Amygdala (tissue), 56 donors: ENCODE measurements at places on chromosomes 3 and 15.

GRCh38 chr15:57591237-57591821 is 375 bp upstream of the MYZAP start:
- DNase-seq, result no peak

DNA sequence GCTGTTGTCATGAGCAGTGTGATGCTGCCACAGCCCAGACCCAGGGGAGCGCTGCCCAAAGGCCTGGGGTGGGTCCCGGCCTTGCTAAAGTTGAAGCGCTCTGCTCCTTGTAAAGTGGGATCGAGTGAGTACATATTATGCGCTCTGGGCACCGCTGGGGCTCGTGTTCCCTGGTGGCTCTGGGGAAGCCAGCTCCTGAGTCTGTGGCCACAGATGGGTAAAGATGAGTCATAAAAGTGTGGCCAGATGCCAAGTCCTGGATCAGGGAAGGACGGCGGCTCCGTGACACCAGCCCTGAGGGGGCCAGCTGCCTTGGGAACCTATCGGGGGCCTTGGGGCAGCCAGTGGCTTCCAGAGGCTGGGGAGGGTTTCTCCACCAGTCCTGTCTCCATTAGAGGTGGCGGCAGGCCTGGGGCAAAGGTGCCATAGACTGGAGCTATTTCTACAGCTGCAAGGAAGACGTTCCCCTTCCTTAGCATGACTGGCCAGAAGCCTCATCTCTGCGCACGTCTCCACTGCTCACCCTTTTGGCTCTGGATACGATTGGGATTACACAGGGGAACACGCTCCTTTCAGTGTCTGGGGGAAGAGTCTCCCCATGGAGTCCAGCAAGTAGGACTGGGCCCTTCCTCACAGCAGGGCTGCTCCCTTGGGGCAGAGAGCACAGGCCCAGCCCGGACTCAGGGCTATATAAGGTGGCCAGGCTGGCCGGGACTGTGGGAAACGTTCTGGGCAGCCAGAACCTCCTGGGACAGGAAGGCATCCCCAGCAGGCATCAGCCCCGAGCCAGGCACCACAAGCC is 1.2 kb upstream of the ITIH4 start:
- DNase-seq, result no peak

GRCh38 chr3:13414040-13414729 is 5.9 kb downstream of the NUP210 start:
- no peak for DNase-seq

DNA sequence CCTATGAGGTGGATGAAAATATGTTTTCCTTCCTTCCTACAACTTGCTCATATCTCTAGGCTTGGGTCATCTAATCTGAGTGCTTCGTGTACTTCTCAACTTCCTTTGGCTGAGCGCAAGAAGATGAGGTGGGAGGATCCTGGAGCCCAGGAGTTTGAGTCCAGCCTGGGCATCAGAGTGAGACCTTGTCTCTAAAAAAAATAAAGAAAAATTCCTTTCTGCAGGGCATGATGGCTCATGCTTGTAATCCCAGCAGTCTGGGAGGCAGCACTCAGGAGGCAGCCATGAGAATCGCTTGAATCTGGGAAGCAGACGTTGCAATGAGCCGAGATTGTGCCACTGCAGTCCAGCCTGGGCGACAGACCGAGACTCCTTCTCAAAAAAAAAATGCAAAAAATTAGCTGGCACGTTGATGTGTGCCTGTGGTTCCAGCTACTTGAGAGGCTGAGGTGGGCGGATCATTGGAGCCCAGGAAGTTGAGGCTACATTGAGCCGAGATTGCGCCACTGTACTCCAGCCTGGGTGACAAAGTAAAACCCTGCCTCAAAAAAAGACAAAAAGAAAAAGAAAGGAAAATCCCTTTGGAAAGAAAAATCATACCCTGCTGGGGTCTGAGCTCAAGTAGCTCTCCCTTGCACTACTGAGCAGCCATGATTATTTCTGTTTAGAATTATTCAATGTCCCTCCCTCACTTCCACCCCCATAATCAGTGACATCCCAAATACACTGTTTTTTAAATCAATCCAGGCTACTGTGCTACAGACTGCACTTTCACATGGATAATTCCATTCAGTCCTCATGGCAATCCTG is 28.0 kb upstream of the RAB11A start:
- DNase-seq, result no peak

- no peak for DNase-seq
Measured at GRCh38 chr3:29346828-29347227, 66.0 kb downstream of the RBMS3 start.

- DNase-seq, result no peak
Measured at GRCh38 chr15:40366457-40367370, 8.7 kb downstream of the DISP2 start.

DNA sequence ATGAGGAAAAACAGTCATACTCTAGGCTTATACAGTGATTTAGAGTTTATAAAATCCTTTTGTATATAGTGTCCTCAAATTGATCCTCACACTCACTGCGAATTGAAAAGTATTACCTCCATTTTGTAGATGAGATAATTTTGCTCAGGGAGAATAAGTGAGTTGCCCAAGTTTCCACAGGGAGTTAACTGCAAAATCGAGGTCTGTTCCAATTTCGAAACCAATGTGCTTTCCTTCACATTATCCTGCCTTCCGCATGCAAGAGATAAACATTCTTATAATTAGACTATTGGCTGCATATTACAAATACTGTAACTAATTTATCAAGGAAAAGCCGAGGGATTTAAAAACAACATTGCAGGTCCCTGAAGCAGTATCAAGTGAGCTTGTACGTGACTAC is 667.0 kb downstream of the SQOR start:
- no peak for DNase-seq

DNA sequence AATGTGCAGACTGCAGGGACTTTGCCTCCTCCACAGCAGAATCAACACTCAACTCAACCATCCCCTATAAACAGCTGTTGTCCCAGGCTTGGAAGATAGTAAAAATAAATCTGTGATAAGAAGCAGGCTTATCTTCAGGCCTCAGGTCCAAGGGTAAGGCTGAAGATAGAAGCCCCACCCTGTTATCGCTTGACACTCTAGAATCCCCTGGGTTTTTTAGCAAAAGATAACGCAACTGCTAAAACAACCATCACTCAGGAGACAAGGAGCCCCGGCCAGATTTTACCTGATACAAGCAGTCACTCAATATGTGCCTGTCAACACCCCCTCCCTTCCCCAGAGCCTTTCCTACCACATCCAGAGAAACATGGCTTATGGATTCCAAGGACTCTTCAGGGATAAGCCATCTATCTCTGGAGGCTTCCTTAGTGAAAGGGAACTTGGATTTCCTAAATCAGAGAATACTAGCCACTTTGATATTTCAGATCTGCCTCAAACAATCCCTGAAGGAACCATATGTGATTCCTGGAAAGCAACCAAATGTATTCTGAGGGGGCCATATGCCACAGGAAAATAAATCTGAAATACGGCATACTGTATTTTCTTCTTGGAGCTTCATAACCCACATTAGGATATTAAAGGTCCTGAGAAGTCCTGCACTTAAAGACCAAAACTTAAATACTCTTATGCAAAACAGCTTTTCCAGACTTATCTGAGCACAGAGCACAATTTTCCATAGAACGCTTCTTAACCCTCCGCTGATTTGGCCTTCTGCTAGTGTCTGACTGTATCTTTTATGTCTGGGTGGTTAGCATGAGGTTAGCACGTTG is 60.4 kb downstream of the LYZL4 start:
- DNase-seq, result no peak

GRCh38 chr3:52299879-52300611 is 12.4 kb downstream of the GLYCTK start:
- no peak for DNase-seq

GRCh38 chr3:141083226-141083625 is 32.1 kb downstream of the SPSB4 start:
- DNase-seq, result no peak

DNA sequence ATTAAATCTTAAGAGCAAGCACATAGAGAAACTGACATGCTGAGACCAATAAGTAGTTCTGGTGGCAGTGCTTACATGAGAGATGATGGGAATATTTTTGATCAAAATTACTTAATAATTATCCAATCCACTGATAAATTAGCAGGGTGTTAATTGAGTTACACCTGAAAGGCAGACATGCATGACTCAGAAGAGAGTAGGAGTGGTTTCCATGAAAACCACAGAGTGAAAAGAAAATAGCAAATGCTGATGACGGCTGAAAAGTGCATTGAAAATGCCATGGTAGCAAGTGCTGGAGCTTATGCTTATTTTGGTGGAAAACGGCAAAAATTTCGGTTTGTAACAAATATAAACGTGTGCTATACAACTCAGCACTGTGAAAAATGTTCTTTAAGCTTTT is 267.8 kb upstream of the LRRN1 start:
- no peak for DNase-seq

DNA sequence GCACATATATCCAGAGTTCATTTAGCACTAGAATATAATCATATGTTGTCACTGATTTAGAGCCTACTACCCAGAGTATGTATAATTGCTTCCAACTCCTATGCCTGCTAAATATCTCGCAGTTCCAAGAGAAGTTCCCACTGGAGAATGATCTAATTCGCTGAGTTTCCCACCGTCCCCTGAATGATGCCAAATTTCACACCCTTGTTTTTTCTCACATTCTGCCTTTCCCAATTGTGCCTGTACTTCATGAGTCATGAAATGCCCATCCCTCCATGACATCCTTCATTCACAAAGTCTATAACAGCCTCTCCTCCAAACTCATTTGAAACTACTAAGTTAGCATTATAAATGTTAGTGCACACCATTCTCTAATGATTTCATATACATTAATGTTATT is 177.2 kb downstream of the CBLB start:
- no peak for DNase-seq

- no peak for DNase-seq
Measured at GRCh38 chr15:100803171-100803440, 76.5 kb upstream of the ALDH1A3 start.

GRCh38 chr3:20798666-20799065 is 612.7 kb upstream of the SGO1 start:
- DNase-seq, result no peak

DNA sequence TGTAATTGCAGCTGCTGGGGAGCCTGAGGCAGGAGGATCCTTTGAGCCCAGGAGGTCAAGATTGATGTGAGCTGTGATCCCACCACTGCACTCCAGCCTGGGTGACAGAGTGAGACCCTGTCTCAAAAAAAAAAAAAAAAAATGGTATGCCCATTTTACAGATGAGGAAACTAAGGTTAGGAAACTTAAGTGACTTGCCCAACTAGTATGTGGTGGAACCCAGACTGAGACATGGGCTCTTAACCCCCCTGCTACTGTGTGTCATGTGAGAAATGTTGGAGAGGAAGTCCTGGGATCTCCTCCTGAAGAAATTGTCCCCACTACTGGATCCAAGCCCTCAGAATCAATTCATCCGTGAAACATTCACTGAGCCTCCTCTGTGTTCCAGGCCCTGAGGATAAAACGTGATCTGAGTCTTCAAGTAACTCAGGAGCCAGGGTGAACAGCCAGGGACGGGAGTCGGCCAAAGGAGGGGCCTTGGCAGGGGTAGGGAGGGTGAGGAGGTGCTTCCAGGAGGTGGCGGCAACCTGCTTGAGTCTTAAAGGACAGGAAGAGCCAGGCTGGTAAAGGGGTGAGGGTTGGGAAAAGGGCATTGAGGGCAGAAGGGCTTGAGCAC is 19.6 kb upstream of the RNU6-1 start:
- DNase-seq, result no peak

DNA sequence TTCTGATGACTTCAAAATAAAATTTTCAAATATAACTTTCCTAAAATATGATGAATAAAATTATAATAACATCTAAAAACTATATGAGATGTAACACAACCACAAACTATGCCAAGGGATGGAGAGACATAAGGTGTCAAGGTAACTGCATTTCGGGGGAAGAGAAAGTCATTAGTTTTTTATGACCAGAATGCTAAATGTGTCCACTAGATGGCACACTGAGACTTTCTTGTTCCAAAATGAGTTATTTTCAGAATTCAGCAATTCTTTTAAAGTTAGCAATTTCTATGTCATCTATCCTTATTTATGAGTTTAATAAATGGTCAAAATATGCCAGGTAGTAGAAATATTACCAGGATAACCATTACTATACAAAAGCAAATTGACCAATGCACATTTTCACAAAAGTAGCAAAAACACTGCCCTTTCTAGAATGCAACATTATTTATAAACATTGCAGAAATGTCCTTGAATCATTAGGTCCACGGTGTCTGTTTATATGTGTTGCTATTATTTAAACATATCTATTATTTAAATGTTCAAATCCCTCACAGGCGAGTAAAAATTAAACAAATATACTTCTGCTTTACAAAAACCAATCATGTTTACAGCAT is 374.2 kb downstream of the PLCL2 start:
- no peak for DNase-seq

DNA sequence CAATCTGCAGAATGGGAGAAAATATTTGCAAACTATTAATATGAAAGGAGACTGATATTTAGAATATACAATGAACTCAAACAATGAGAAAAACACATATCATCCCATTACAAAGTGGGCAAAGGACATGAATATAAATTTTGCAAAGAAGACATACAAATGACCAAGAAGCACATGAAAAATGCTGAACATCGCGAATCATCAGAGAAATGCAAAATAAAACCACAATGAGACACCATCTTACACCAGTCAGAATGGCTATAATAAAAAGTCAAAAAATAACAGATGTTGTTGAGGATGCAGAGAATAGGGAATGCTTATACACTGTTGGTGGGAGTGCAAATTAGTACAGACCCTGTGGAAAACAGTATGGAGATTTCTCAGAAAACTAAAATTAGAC is 83.6 kb downstream of the RAP2B start:
- DNase-seq, result no peak

DNA sequence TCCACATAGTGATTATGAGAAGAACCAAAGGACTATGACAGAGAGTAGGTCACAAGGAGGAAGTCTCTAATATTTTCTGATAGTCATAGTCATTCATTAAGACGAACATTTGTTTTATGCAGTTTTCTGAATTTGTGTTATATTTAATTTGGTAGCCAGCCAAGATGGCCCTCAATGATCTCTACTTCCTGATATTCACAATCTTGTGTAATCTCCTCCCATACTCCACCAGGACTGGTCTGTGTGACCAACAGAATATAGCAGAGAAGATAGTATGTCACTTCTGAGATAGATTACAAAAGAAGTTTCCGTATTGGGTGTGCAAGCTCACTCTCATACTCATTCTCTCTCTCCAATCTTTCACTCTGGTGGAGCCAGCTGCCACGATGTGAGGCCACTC is 30.8 kb downstream of the HLTF start:
- DNase-seq, result no peak

DNA sequence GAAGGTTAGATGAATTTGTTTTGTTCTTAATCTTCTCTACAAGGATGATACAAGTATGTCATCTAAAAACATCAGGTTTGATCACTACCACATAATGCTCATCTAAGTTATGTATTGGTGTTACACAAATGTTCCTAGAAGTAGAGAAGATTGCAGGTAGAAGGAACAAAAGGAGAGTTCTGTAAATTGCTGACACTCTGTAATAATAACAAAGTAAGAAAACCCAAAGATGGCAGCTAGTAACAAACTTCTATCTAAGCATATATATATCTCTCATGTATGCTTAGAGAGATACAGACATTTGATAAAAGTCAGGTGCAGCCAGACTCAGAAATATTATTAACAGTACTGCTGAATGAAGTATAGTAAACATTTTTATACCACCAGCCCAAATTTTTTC is 20.2 kb upstream of the CFAP44 start:
- DNase-seq, result no peak
